ENCODE measurements at places on chromosomes 1 and 21.
A peak's percentile ranks its signal among the peaks of the same experiment; 100 is the strongest.

- DNase-seq: peak; percentile 97
Observed at GRCh38 chr1:178536844-178537371, 24.0 kb downstream of the TEX35 start.

DNA sequence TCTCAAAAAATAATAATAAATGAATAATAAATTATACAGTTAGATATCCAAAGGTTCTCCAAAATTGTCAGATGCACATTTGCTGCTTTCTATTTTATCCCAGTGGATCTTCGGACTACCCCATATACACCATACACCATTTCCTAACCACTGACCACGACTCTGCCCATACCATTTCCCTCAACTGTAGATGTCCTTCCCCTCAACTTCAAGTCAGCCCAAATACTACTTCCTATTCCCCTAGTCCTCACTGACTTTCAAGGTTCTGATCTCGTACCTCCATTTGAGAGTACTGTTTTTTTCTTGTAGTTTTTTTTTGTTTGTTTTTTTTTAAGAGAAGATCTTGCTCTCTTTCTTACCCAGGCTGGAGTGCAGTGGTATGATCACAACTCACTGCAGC is 19.6 kb downstream of the EIF4G3 start:
- no peak for DNase-seq

- DNase-seq: no peak
Observed at GRCh38 chr1:102593276-102593675, 515.0 kb downstream of the COL11A1 start.

DNA sequence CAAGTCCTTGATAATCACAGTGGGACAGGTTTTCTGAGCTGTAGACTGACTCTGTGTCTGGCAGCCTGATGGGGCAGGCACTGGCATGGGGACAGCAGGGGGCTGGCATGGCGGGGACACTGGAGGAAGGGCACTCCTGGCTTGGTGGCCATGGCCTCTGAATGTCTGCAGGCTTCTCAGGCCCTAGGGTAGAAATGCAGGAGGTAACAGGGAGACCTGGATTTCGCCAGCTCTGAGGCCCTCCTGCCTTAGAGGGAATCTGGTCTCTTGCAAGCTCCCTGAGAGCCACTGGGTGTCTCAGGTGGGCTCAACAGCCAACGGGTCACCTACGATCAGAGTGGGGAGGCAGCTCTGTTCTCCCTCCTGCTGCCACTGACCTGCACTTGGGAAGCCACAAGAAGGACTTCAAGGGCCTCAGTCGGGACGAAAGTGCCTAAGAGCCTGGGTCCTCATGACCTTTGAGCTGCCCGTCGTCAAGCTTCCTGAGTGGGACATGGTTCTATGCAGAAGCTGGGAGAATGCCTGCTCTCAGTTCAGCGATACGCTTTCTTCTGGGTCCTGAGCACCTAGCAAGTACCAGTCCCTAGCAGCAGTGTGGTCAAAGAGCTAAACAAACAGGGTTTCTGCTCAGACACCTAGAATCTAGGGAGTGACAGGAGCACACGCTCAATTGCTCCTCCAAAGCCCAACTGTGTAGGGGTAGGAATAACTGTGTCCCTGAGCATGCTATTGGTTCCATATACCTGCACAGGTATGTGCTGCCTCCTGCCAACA is 569.0 kb downstream of the PTPRU start:
- DNase-seq: no peak

DNA sequence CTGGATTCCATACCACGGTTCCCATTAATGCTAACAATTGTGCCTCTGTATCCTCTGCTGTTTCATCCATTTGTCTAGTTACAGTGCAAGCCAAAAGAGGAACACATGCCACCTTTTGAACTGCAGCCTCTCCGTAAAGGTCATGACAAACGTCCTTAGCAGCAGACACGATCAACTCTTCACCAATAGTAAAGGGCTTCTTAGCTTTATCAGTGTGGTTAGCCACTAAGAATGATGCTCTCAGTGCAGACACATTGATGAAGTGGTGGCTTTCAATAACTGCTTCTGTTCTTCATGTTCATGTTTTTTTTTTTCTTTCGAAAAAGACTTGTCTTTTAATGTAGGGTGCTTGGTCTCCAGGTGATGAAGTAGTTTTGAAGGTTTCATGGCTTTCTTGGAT is 14.3 kb downstream of the XPR1 start:
- no peak for DNase-seq

Measured in astrocyte of the spinal cord (primary cell).